ENCODE measurements at places on chromosomes 1 and 21. TPM values are rescaled to one million over a fixed set of nuclear protein-coding genes. Genes with fewer than 3 reads are reported as not detected.

LCE1D gene
- not detected for polyA plus RNA-seq

- H3K27me3 ChIP-seq, result peaks cover 8% of the 10 kb centered on the region
- no peaks in the 10 kb centered on the region for H3K36me3 ChIP-seq
- DNase-seq, result peak; percentile 83
Observed at GRCh38 chr1:184260382-184260781, 126.4 kb upstream of the C1orf21 start.

DNA sequence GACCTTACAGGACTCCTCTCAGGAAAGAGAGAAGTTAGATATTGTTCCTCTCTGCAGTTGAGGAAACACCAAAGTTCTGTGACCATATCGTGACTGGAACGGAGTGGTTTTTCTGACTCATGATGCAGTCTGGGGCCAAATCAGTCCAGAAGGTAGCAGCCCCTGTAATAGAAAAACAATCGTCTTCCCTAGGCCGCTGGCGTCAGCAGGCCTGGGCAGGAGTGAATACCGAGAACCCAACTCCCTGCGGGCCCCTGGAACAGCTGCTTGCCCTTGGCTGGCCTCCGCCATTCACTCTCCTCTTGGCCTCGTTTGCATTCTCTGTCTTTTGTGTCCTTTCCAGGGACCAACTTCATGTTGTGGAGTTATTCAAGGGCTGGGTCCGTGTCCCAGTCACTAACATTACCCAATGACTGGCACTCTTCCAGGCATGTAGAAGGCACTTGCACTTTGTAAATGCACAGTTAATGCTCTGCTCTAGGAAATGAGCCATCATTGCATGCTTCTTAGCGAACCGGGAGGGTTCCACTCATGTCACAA lies 10.9 kb upstream of the CD101 start:
- DNase-seq, result peak; percentile 43
- H3K4me1 ChIP-seq, result no peaks in the 10 kb centered on the region
- no peaks in the 10 kb centered on the region for H3K36me3 ChIP-seq

- no peaks in the 10 kb centered on the region for H3K27me3 ChIP-seq
- H3K27ac ChIP-seq, result no peak overlapping the region
- DNase-seq, result no peak
- peaks cover 4% of the 10 kb centered on the region for H3K36me3 ChIP-seq
Observed at GRCh38 chr21:42980312-42981213, 6.2 kb downstream of the PKNOX1 start.

DNA sequence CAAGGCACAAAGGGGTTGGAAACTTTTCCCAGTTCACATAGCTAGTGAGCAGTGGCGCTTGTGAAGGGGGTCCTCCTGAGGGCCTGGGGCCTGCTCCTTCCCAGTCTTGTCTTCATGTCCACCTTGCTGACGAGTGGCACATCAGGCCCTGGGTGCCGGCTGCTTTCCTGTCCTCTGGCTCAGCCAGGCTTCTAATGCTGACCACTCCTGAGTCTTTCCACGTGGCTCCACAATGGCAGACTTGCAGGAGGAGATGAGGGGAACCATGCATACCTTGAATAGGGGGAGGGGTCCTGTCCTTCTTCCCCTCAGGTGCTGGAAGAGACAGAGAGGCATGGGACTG lies 38.7 kb downstream of the MAPKAPK2 start:
- peak overlapping the region; percentile 31 for H3K27ac ChIP-seq
- no peak overlapping the region for H3K4me3 ChIP-seq
- no peak for DNase-seq

All from IMR-90 (cell line).